HEK293T (cell line): ENCODE measurements at places on chromosomes 1 and 21.

GRCh38 chr1:100510451-100510850 is 27.5 kb upstream of the GPR88 start:
- DNase-seq = no peak

DNA sequence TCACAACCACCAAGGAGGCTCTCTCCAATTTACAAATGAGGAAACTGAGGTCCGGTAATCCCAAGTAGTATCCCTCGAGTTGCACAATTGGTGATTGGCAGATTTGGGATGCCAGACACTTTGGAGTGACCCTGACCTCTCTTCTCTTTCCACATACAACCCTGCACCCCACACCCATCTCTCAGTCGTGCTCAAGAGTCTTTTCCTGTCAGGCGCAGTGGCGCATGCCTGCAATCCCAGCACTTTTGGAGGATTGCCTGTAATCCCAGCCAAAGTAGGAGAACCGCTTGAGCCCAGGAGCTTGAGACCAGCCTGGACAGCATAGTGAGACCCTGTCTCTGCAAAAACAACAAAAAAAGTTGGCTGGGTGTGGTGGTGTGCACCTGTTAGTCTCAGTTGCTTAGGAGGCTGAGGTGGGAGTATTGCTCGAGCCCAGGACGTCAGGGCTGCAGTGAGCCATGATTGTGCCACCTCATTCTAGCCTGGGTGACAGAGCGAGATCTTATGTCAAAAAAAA is 91.1 kb upstream of the LPGAT1 start:
- DNase-seq = no peak

DNA sequence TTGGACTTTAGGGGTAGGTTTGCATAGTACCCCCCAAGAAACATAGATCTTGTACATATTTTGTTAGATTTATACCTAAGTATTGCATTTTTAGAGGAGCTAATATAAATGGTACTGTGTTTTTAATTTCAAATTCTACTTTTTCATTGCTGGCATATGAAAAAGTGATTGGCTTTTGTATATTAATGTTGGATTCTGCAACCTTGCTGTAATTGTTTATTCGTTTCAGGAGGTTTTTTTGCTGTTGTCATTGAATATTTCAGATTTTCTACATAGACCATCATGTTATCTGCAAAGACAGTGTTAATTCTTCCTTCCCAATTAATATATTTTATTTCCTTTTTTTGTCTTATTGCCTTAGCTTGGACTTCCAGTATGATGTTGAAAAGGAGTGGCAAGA is 23.0 kb upstream of the EDARADD start:
- no peak for DNase-seq

- peak; percentile 80 for DNase-seq
Observed at GRCh38 chr1:44714944-44715571, 15.9 kb downstream of the RNU5D-1 start.

GRCh38 chr1:36650200-36651065 is 167.7 kb upstream of the CSF3R start:
- DNase-seq = peak; percentile 82

GRCh38 chr1:35192056-35192852 is 691 bp downstream of the SFPQ start:
- peak; percentile 80 for DNase-seq

- no peak for DNase-seq
Observed at GRCh38 chr1:60865166-60865565, 217.2 kb upstream of the NFIA start.

- no peak for DNase-seq
Observed at GRCh38 chr1:232978091-232978634, 27.8 kb downstream of the NTPCR start.
